ENCODE measurements at places on chromosomes 1 and 21.

GRCh38 chr1:21898326-21899200 is 38.5 kb downstream of the HSPG2 start:
- no peak for DNase-seq

DNA sequence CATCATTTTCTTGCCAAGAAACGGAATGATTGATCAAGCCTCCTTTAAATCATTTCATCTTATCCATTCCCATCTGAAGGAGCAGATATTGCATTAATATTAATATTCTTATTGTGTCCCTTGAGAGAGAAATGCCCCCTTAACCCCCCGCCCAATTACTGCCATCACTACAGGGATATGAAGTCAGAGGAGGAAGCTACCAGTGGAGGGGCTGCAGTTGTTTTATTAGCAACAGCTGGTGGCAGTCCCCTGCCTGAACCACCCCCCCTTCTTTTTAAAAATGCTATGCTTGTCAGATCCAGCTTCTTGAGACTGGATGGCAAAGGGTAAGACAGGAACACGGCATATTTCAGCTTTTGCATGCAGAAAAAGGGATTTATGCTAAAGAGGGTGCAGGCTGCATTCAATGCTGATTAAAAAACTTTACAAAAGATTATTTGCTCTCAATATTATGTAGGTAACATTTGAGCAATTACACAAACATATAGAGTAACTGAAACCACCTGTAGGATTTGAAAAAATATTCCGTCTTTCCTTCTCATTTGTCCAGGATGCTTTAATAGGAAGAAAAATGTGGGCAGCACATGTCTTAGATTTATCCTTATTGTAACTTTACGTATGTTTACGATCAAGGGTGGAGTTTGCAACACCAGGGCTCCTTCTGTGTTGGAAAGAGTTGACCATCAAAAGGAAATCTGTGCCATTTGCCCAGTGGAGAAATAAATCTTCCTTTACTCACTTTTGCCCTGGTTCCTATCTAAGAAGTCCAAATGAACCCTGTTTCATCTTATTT is 77.7 kb downstream of the ZBTB18 start:
- DNase-seq = no peak

GRCh38 chr1:14242123-14242522 is 356.4 kb upstream of the KAZN start:
- DNase-seq = no peak

DNA sequence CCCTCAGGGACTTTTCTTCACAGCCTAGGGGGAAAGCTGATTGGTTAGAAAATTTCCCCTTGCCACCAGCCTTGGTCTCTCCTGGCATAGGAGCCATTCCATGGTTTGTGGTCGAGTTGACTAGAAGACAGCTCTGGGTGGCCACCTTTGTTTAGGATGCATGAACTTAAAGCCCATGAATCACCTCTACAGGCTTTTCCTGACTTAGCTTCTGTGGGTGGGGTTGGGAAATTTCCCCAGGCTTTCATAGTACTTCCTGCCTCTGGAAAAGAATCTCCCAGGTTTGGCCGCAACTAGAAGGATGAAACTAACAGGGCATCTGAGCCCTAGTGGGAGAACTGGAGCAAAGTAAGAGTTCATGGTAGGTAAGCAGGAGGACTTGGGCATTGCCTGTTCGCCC is 72.6 kb downstream of the SNRPE start:
- DNase-seq = no peak

- no peak for DNase-seq
Measured at GRCh38 chr1:31859719-31860118, 43.9 kb upstream of the SPOCD1 start.

DNA sequence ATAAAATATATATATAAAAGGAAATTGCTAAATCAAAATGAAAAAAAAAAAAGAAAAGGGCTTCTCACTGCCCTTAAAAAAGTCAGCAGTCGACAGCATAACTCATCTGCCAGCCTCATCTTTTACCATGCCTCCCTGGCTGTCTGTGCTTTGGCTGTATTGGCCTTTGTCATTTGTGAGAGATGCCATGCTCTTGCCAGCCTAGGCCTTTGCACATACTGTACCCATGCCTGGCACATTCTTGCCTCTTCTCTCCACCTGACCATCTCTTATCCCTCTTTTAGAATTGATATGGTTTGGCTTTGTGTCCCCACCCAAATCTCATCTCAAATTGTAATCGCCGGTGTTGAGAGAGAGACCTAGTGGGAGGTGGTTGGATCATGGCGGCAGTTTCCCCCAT is 37.1 kb downstream of the DIRAS3 start:
- no peak for DNase-seq

DNA sequence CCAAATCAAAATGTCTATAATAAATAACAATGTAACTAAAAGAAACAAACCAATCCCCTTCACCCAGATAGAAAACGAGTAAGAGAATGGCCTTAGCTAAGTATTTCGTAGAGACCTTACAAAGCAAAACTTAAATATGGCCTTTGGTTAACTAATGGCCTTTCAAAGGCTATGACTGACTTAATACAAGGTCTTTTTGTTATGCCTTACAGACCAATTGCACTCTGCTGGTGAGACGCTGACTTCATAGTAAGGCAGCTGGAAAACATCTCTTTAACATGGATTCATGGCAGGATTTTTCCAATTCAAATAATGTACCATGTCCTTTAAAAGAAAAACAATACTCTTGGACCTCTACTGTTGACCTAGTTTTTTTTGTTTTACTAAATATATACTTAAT is 15.8 kb upstream of the TBCE start:
- DNase-seq = no peak

- DNase-seq = no peak
Measured at GRCh38 chr1:23097316-23097715, 71.3 kb downstream of the LUZP1 start.

GRCh38 chr1:201421041-201421440 is 489 bp downstream of the TNNI1 start:
- no peak for DNase-seq

DNA sequence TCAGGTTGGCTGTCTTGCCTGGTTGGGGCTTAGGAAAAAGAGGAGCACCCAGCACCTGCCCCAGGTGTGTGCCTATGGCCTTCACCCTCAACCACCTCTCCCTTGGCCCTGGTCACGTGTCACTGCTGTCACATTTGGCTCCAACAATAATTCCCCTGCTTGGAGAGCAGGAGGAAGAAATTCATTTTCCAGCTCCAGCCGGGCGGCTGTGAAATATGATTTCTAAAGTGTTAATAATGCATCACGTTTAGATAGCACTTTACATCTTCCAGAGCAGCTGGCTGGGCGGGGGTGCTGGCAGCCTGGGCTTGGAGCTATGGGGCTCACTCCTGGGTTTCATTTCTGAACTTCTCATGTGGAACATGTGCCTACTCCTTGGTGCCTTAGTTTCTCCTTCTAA is 63.1 kb downstream of the KIRREL1 start:
- DNase-seq = no peak

DNA sequence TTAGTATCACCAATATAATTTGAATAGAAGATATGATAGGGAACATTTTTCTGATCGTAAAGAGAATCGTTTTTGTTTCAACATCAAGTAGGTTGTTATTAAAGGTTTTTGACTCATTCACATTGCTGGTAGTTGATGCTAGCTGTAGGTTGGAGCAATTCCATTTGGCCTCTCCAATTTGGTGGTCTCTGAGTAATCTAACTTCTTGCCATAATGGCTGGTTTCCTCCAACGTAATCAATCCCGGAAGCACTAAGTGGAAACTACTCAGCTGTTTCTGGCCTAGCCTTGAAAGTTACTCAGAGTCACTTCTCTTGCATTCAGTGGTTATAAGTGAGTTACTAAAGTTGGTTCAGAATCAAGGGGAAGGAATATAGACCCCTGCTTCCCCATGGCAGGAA is 26.0 kb downstream of the RCOR3 start:
- DNase-seq = no peak

DNA sequence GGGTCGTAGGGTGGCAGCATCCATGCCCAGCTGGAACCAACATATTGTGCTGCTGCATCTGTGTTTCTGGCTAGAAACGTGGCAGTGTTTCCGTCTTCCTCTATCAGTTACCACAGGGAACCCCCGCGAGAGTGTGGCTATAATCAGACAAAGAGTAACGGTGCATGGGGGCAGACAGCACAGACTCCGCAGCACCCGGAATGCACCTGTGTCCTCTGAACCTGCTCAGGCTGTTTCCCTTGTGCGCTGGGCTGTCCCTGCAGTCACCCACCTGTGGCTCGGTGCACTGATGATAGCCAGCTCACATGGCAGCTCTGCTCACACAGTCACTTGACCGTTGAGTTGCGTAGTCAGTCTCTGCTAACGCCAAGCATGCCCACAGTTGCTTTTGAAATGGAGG is 11.4 kb upstream of the PCBP3 start:
- DNase-seq = peak; percentile 14

GRCh38 chr1:206839857-206840256 is 25.6 kb upstream of the IL20 start:
- no peak for DNase-seq

DNA sequence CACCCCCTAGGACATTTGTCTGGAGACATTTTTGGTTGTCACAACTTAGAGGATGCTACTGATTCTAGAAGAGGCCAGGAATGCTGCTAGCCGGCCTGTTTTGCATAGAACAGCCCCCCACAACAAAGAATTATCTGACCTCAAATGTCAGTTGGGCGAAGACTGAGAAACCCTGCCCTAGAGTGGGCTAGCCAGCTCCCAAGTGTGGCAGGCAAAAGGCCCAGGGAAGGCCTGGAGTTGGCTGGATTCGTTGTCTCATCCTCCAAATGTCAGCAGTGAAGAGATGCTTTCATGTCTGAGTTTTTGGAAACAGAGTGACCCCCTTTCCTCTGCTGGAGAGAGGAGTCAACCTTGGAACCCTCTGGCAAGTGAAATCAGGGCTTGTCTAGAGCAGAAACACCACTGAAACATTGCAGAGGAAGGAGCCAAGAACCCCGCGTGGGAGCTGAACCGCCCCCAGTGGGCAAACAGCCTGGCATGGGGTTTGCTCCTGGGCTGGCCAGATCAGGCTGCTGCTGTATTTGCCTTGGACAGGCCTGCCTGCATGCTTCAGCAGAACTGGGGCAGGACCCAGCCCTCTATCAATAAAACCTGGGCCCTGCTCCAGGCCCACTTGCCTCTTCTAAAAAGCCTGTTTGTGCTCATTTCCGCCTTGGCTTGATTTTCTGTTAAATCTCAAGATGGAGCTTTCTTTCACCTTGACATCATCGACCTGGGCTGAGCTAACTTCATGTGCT is 32.9 kb downstream of the RASSF5 start:
- no peak for DNase-seq
